HEK293T (cell line): ENCODE measurements at places on chromosomes 11 and 22.

- DNase-seq: no peak
Observed at GRCh38 chr11:85813721-85814120, 2.8 kb upstream of the SYTL2 start.

DNA sequence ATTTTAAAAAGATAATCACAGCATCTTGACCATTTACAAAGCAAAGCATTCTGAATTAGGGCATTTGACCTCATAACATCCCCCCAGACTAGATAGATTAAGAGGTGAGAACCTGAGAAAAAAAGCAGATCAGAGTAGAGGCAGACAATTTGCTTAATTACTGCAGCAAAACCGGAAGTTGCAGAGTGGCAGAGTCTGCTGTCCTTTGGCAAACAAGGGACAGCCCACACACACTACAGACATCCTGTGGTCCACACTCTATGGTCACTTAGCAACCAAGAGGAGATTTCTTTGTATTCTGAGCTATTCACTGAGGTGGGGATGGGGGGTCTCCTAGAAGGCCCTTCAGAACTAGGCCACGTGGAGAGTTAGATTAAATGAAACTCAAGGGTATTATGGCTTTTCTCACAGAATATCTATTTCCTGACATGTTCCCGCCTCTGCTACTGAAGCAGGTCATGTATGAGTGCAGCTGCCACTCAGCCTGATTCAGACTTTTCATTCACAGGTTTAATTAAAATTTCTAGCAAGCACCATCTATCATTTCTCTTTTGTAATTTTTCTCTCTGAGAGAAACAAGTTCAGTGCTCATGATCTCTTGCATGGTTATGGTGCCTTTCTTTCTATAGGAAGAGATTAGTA lies 48.5 kb downstream of the SVIP start:
- DNase-seq: no peak

DNA sequence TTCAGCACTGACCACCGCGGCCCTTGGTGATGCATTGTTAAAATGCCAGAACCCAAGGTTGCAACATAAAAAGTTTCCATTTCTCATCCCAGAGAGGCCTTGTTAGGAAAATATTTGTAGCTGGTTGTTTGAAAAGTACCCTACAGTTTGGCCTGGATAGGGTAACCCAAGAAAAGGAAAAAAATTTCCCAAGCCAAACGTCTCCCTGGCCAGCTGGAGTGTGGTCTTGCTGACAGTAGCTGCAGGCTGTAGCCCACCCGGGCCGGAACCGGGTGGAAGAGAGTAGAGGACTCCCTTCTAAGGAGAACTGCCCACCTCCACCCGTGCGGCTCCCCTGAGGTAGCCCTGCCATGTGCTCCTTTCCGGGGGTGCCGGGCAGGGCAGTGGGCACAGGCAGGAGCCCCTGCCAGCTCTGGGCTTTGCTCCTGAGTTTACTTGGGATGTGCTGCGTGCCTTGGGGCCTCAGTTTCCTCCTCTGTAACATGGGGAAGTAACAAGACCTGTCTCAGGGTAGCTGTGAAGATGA lies 38.5 kb downstream of the IGHMBP2 start:
- DNase-seq: no peak

- peak; percentile 63 for DNase-seq
Observed at GRCh38 chr11:114340311-114341131, 44.3 kb downstream of the NNMT start.

DNA sequence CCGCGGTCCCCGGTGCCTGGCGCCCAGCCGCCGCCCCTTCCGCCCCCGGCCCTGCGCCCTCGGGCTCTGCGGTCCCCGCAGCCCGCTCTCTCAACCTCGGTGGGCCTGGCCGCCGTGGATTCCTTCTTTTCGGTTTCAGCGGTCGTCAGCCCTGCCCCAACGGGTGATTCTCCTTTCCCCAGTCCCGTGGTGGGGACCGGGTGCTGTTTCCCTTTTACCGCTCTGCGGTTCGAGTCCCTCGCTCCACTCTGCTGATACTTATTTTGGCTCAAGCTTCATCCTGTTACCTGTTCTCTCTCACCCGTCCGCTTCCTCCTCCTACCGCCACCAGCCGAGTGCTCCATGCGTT lies 494 bp downstream of the ZDHHC5 start:
- no peak for DNase-seq

- DNase-seq: no peak
Observed at GRCh38 chr11:104653407-104653806, 244.9 kb downstream of the CASP12 start.

DNA sequence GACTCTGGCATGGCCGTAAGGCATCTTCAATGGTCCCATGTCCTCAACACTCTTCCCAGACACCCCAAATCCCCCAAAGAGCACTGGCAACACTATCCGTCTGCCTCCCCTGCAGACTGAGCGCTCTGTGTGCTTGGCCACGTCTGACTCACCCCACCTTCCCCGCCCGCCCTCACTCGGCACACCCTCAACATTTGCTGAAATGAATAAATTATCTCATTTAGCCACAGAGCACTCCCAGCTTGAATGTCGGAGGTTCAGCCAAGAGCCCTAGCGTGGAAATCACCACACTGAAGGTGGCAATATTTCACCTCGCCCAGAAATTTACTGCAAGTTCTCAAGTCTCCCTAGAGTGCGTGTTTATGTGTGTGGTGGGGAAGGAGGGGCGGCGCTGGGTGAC lies 46.6 kb upstream of the TCF20 start:
- DNase-seq: no peak

- no peak for DNase-seq
Observed at GRCh38 chr11:64511966-64512365, 79.1 kb upstream of the SLC22A12 start.

DNA sequence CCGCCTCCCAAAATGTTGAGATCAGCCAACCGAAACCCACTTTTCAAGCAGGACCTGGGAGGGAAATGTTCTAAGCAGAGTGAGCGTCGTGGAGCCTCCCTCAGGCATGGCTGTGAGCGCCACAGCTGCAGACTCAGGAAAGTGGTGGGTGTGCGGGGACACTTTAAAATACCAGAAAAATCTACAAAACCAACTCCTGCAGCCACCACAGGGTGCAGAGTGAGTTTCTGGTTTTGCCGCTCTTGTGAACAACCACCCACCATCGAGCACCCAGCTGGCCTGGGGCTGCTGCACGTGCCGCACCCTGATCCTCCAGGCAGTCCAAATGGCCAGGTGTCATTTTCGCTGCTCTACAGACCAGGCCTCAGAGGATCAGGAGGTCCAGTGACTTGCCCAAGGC lies 46.9 kb downstream of the CELSR1 start:
- DNase-seq: no peak

DNA sequence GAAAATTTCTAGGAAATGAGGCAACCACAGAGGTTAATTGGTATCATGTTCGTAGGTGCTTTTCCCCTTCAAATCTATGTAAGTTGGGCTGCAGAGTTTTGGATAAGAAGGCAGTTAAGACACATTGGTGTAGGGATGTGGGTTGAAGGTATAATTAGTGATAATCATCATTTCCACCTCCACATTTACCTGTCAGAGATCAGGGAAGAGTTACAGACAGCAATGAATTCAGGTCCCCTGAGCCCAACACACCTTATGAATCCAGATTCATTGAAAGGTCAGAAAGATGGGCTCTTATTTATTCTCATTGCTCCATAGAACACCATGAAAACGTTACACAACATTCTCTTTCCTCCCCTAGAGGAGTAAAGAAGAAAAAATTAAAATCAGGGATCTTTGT lies 308.7 kb downstream of the C11orf87 start:
- no peak for DNase-seq

GRCh38 chr11:113251281-113251680 lies 63.1 kb upstream of the TTC12 start:
- no peak for DNase-seq

DNA sequence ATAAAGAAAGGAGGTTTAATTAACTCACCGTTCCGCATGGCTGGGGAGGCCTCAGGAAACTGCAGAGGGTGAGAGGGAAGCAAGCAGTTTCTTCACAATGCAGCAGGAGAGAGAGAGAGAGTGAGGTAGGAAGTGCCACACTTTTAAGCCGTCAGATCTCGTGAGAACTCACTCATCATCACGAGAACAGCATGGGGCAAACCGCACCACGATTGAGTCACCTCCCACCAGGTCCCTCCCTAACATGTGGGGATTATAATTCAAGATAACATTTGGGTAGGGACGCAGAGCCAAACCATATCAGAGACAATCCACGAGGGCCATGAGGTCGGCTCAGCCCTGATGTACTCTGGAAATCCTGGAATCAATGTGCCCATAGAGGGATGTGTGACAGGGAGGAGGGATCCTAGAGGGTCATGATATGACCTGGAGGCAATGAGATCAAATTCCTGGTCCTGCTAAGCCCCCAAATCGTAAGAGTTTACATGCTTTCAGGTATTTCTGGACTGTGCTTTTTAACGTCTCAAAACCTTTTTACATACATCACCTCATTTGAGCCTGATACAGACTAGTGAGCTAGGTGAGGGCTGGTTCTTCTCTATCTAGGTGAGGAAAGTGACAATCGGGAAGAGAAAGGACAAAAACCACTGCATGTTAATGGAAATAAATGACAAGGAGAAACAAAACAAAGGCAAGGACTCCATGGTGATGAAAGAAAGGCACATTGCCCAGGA lies 19.5 kb upstream of the RASSF10 start:
- DNase-seq: no peak

- DNase-seq: no peak
Observed at GRCh38 chr22:50704510-50705218, 32.0 kb downstream of the SHANK3 start.

DNA sequence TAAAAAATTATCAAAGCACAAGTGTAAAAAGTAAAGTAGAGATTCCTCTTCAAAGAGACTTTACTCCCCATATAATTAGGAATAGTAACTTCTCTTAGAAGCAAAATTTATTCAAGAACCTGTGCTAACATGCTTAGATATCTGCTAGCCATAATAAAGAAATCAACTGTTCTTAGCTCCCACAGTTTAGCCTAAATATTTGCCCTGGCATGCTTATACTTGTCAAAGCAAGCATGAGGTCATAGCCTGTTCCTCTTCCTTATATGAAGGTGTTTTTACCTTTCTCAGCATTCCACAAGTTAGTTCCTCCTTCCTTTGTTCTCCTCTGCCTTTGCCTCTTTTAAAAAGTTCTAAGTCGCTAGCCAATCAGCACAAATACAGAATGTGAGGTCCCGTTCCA lies 30.3 kb downstream of the RIC3 start:
- DNase-seq: no peak

DNA sequence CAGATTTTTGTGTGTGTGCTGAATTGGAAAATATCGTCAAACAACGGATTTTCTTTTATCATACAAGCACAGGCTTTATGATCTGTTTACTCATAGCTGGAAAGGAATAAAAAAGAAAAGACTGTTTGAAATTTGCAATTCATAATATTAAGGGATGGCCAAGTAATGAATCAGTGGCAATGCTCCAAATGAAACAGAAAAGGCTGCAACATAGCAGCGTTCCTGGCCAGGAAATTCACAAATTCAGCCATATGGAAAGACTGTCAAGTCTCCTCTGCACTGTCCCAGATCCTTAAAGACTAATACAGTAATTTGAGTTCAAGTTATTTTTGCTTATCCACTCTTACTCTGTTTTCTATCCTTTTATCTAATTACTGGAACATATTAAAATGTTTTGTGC lies 98.2 kb downstream of the MSANTD4 start:
- no peak for DNase-seq

- DNase-seq: no peak
Observed at GRCh38 chr22:45600790-45601730, 70.6 kb upstream of the ATXN10 start.
